ENCODE measurements at places on chromosomes 6 and 20.

DNA sequence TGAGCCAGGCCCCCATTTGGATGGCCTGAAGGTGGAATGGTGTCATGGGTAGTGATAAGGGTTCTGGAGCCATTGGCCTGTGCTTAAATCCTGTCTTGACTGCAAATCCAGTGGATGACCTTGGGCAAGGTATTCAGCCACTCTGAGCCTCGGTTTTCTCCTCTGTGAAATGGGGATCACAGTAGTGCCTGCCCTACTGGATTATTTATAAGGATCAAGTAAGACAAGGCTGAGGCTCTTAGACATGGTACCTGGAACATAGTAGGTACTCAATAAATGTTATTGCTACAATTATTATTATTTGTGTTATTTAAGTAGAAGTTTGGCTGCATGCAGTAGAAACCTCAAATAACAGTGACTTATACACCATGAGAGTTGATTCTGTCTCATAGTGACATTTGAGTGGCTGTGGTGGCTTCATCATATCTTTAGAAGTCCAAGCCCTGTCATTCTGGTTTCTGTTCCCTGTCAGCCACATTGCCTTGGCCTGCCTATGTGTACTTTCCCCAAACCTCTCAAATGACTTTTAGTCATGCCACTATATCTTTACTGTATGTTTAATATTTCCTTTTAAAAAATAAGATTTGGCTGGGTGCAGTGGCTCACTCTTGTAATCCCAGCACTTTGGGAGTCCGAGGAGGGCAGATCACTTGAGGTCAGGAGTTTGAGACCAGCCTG, 37.6 kb upstream of the CHMP4B start:
- no peak for DNase-seq

DNA sequence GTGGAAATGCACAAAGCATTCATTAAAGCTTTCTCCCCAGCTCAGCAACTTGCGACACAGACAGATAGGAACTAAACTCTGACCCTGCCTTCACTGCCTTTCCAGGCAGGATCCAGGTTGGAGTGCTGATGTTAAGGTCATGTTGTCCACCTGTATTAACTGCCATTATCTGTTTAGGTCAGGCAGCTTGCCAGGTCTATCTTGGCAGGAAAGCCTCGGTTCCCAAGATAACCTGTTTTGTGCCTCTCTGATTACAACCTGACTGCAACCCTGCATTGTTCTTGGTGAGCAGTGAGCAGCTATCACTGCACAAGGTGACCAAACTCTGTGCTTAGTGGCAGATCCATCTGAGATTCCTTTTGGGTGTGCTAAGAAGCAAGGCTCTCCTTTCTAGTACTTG, 23.2 kb upstream of the ELOVL2 start:
- no peak for DNase-seq

DNA sequence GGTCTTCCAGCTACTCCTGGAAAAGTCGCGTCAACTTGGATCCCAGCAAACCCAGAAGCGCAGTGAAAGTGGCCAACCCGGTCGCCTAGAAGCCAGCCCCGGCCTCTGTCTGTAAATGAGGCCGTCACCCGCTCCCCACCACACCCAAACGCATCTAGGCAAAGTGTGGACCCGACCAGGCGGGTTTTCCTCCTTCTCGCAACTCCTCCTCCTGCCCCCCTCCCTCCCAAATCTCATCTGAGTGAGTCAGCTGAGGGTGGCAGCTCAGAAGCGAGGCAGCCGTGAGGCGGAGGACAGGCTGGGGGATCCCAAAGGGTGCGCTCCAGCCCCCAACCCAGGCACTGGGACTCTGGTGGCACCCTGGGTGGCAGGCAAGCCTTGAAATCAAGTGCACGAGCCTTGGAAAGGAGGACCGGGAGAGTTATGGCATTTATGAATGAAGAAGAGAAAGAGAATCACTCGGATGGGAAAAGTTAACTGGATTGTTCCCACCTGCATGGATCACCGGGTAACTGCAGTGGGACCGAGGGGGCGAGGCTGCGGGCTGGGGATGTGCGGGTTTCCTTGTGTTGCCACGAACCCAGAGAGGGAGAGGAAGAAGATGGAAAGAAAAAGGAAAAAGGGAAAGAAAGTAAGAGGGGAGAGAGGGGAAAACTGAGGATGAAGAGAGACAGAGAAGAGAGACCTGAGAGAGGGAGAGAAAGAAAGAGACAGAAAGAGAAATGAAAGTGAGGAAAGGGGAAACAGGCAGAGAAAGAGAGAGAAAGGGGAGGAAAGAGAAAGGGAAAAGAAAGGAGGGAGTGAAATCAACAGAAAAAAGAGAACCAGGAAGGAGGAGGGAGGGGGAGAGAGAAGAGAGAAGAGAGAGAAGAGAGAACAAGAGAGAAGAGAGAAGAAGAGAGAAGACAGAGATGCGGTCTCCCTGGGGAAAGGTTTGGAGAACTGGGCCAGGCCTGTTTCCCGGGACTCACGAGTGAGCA, at the start of gene APCDD1L:
Gene APCDD1L, minus strand, starts transcription at position 167 of the 980 bp plus-strand sequence. CDS start 692 bp downstream, outside the sequence.
- no peak for DNase-seq

DNA sequence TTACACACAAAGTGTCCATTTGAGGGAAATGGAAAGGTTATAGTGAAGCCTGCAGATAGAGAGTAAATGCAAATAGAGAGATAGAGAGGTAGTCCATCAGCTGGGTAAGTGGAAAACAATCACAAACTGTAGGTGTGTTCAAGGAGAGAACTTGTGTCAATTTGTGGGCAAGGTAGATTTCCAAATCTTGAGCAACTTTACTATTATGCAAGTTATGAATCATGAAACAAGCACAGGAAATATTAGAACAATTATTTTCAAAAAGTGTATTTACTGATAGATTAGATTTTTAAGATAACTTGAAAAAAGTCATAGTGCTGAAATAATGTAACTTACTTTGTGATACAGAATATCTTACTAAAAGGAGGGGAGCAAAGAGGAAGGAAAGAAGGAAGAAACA, 792.9 kb downstream of the EYS start:
- DNase-seq: no peak

- no peak for DNase-seq
These were observed 20.1 kb downstream of the APCDD1L start for GRCh38 chr20:58494923-58495622.

- no peak for DNase-seq
These were observed 8.9 kb upstream of the AHCY start for GRCh38 chr20:34312024-34312460.

DNA sequence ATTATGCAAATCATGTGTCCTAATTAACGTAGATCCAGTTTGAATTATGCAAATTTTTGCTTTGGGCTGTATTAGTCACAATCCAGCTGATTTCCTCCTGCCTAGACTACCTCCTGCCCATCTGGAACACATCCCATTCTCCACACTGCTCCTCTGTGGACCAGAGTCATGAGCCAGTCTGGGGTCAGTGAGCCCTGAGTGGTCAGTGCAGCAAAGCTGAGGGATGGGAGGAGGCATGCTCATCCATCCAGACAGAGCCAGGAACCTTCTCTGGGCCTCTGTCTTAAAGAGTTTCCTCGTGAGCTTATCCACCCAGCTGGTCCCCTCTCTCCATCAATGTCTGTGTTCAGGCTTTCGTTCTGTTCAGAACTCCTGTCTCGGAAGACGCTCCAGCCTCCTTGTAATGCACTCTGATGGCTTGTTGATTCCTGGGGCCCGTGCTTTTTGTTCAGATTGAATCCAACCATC, 747.8 kb downstream of the PTPRT start:
- no peak for DNase-seq

DNA sequence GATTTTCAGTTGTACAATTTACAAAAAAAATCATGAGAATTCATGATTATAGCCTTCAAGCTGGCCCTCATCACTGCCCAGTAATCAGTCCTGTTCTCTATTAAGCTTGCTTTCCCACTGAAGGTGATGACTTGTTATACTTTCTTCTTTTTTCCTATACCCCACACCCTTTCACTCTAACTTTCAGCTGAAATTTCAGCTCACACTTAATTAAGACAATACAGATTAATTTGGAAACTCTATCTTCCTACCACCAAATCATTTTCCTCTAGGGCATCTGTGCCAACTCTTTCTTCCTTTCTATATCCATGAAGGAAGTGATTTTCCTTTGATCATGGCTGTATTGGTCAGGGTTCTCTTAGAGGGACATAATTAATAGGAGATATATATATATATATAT, 449.9 kb downstream of the CD109 start:
- no peak for DNase-seq

DNA sequence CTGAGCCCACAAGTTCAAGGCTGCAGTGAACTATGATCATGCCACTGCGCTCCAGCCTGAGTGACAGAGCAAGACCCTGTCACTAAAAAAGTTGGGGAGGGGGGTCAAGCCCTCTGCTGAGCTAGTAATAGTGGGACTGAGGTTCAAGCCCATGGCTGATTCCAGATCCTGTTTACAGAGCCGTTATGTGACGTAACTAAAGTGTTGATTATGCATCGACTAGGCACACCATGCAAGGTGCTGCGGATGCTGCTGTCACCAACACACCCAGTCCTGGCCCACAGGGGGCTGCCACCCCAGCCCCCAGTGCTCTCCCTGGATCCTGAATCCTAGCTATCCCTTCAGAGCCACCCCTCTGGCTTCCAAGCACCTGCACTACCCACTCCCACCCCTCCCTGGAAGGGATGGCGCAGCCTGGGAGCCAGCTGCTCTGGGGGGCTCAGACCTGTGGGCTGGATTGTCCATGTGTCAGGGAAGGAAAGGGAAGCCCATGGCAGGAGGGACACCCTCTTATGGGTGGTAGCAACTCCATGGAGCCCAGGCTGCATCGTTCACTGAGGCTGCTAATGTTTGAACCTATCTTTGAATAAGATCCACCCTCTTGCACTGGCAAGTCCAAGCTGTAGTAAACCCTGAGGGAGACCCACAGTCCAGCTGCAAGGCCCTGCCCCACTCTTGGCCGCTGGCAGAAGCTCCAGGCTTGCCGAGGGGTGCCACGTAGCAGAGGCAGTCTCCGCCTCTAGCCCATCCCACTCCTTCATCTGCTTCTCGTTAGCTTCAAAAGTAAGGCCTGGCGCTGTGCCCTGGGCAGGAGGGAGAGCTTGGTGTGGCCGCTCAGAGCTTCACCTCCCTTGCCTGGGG, 95.0 kb downstream of the SNX5 start:
- no peak for DNase-seq

GRCh38 chr6:78397499-78397898, 469.9 kb upstream of the IRAK1BP1 start:
- no peak for DNase-seq

DNA sequence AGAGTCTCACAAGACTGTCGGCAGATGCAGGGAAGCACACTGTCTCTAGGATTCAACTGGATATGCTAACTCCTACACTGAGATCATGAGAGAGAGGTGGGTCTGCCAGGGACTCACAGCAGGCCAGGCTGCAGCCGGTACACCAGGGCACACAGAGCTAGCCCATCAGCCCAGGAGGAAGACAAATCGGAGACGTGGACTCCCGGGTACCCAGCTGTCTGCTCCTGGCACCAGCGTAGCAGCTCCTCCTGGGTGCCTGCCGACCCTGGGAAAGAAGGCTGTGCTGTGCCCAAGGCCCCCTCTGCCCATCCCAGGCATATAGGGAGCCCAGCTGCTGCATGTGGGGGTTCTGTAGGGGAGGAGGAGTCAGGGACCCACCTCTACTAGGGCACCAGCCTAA, 7.0 kb downstream of the MICAL1 start:
- no peak for DNase-seq

DNA sequence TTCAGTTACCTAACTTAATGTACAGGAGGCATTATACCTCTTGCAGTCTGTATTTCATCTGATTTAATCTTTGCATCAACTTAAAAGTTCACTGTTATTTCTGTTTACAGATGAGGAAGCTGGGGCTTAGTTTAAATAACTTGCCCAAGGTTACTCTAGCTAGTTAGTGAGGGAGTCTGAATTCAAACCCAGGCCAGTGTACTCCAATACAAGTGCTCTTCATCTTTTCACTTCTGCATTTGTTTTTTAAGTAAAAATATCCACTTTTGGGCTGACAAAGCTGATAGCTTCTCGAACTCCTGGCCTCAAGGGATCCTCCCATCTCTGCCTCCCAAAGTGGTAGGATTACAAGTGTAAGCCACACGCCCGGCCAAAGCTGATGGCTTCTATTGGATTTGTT, 23.6 kb downstream of the RREB1 start:
- no peak for DNase-seq

DNA sequence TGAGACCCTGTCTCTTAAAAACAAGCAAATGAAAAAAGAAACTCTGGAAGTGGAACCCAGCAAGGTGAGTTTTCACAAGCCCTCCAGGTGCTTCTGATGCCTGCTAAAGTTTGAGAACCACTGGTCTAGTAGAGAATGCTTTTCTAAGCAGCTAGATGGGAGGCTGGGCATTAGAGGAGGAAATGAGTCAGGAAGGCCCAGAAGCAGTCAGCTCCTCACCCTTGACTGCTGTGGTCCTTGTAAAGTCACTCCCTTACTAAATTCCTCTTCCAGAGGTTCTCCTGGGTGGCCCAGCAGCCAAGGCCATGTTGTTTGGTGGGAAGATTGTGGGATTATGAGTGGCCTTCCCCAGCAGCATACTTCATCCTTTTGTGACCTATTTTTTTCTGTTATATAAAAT, 52.0 kb upstream of the FYN start:
- no peak for DNase-seq

GRCh38 chr20:17889226-17889625, 79.4 kb downstream of the SNX5 start:
- no peak for DNase-seq

- no peak for DNase-seq
These were observed 8.7 kb upstream of the TBX18 start for GRCh38 chr6:84773133-84773430.

- DNase-seq: no peak
These were observed 19.4 kb upstream of the MRGBP start for GRCh38 chr20:62776692-62777527.

- DNase-seq: no peak
These were observed 18.8 kb downstream of the HEBP2 start for GRCh38 chr6:138422861-138423260.

DNA sequence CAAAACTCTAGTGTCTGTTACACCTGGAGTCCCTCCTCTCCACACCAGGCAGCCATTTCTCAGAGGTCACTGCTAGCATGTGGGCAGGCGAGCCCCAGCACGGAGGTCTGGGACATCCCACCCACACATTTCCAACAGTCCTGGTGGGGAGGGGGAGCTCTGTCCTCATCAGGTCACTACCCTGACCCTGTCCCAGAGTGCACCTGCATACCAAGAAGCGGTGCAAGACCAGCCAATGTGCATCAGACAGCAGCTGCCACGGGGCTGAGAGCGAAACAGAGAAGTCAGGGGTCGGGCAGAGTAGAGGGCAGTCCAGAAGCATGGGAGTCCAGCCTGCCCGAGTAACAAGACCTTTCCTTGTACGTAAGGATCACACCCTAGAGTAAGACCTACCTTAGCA, 71.1 kb downstream of the TAF4 start:
- no peak for DNase-seq

DNA sequence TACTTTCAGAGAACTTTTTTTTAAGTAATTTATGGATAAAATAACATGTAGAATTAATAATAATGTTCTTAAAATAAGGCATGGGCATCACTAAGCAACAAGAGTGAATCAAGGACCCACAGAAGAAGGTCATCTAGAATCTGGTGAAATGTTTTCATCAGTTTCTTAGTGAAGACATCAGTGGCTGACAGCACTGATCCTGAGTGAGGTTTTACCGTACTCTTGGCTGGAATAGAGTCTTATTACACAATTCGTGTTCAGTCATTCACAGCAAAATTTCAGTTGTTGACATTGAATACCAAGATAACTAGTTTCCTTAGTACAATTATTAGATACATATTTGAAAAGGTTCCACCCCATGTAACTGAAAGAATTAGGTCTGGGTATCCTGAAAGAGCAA, 140.4 kb downstream of the C6orf58 start:
- DNase-seq: no peak

- no peak for DNase-seq
These were observed 40.3 kb downstream of the ERMARD start for GRCh38 chr6:169791721-169792131.
